HCEC 1CT (cell line): ENCODE measurements at places on chromosomes 11 and 22.
A peak's percentile ranks its signal among the peaks of the same experiment; 100 is the strongest.

- DNase-seq, result peak; percentile 50
Observed at GRCh38 chr22:19941365-19942082, at the start of the genes COMT and TXNRD2. Gene COMT, plus strand, starts transcription at chr22:19941772. Its CDS starts 20,755 bp downstream, at chr22:19962527. Gene TXNRD2, minus strand, starts transcription at chr22:19941818. Its CDS starts 15 bp downstream, at chr22:19941803.

GRCh38 chr22:37295213-37295886 lies 13.0 kb downstream of the CYTH4 start:
- DNase-seq, result no peak

- peak; percentile 32 for DNase-seq
Observed at GRCh38 chr22:46737105-46737975, 712 bp downstream of the CERK start.

GRCh38 chr11:30479899-30480298 lies 106.3 kb downstream of the MPPED2 start:
- no peak for DNase-seq

DNA sequence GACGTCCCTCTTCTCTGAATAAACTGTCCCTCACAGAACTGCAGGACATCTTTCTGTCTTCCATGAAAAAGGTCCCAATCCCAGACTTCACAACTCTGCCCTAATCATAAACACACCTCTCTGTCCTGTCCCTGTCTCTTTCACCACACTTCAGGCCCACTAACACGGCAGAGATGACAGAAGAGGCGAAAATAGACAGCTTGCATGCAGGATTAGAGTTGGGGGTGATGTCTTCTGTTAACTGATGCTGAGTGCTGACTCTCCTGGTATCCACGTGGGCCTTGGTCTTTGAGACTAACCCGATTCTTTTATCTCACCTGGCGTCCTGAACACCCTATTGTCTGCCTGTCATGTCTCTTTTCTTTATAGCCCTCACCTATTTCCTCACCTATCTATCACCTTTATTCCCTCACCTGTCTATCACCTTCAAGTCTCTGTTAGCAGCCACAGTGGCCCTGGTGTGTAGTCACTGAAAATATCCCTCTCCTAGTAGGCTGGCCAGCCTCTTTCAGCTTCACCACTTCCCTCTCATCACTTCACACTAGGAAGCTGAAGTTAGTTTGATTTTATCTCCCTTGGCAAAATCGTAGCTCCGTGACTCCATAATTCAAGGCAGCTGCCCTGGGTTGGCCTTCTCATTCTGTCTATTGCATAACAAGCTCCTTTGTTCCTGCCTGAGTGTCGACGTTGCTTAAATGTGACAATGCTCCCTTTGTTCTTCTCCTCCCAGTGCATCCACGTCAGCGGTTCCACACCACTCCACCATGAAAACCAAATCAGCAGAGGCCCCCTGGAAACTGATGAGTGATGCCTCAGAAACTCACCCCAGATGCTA lies 30.6 kb upstream of the DRD2 start:
- no peak for DNase-seq
